Kidney epithelial cell (primary cell): ENCODE measurements at places on chromosomes 4 and X.

DNA sequence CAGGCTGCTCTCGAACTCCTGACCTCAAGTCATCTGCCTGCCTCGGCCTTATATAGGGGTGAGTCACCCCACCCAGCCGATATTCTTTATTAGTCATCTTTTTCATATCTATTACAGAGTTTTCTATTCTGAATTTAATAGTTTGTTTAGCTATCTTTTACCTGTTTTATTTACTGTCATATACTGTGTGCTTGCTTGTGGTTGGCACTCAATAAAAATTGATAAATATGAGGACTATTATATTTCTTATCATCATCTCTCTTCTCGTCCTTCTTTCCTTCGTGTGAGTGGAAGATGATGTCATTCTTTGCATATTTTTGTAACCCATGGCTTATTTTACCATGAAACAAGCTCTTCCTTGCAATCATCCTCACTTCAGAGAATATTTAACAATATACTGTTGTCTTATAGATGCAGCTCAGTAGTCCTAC is 265.5 kb downstream of the ARHGAP24 start:
- no peak for DNase-seq

- peak; percentile 28 for DNase-seq
Measured at GRCh38 chrX:108072746-108073145, 18.6 kb downstream of the PSMD10 start.

DNA sequence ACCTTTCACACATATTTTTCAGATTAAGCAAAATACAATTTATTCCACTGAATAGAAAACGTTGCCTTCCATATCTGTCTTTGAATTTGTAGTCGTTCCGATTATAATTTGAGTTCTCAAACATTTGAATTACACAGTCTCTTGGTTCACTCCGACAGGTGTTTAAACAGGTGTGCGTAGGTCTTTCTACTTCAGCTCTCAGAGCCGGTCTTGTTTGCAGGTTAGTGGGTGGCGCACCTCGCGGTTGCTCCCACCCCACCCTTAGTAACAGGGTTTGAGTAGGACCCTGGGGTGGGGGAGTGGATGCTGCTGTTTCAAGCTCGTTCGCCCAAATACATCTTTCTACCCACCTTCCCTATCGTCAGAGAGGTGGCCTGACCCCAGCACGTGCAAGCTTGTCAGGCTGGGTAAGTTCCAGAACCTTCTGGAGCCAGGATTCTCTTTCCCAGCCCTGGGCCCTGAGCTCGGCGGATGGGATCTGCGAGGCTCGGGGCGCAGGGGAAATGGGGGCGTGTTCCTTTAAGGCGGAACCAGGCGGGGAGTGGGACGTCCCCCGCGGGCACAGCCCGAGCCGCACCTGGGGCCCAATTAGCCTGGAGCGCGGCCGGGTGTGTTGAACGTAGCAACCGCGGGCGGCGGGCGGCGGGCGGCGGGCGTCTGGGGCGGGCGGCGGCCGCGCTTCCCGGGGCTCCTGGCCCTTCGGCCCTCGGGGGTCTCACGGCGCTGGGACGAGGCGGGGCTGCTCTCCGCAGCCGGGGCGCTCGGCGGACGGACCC is at the start of gene FAM149A:
Gene FAM149A (plus strand): TSS at position 591 of the 776 bp plus-strand sequence.
- no peak for DNase-seq

GRCh38 chr4:7812231-7812857 is 127.3 kb downstream of the AFAP1 start:
- no peak for DNase-seq

- no peak for DNase-seq
Measured at GRCh38 chr4:121308328-121308663, 72.5 kb downstream of the QRFPR start.

GRCh38 chr4:25927361-25928195 is 13.6 kb downstream of the SMIM20 start:
- DNase-seq, result no peak

DNA sequence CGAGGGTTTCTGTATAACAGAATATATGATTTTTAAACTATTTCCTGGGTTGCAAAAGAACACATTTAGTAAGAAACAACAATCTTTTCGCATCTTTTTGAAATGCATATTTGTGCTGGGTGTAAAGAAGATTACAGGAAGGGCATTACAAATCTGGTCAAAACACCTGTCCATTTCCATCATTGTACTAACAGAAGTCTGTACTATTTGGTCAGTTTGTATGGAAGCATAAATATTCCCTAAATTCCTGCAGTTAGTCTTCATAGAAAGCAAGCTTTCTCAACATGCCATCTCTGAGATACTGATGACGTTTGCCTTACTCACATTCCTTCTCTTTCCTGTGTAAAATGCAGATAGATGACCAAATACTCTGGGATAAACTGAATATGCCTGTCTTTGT is 203.3 kb downstream of the NWD2 start:
- DNase-seq, result no peak

GRCh38 chr4:40321574-40322275 is 13.4 kb upstream of the CHRNA9 start:
- DNase-seq, result no peak

DNA sequence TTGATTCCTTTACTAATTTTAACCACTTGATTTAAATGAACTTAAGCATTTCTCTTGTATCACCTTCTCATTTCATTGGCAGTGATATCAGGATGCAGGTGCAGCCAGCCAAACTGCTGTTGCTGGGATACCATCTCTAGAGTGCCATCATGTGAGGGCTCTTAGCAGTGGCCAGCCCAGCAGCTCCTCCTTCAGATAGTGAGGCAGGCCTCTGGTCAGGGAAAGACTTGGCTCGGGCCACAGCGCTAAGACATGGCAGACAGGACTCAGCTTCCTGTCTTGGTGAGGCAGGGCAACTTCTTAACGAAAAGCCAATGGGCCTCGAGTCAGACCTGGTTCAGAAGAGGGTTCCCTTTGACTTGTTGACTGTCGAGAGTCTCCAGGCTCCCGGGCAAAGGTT is 50.0 kb downstream of the NOP14 start:
- DNase-seq, result no peak

- no peak for DNase-seq
Measured at GRCh38 chr4:139606579-139607501, 50.8 kb upstream of the SETD7 start.

GRCh38 chrX:134459683-134460004 is 321 bp upstream of the HPRT1 start:
- no peak for DNase-seq

- no peak for DNase-seq
Measured at GRCh38 chr4:80446664-80447063, 111.1 kb downstream of the CFAP299 start.

DNA sequence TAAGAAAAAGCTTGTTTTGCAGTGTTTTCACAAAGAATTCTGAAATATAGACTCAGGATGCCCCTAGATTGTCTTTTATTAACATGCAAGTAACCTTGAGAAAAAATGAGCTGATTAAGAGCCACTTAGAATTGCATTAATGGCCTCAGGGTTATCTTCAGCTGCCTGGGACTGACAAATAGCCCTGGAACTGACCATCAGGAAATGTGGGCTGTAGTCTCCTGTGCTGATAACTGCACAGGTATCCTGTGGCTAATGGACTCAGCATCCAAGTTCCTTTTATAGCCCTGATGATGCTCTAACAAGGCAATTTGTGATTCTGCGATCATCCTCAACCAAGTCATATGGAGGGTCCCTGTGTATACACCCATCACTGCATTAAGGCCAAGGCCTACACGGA is 17.0 kb downstream of the CA5B start:
- no peak for DNase-seq

DNA sequence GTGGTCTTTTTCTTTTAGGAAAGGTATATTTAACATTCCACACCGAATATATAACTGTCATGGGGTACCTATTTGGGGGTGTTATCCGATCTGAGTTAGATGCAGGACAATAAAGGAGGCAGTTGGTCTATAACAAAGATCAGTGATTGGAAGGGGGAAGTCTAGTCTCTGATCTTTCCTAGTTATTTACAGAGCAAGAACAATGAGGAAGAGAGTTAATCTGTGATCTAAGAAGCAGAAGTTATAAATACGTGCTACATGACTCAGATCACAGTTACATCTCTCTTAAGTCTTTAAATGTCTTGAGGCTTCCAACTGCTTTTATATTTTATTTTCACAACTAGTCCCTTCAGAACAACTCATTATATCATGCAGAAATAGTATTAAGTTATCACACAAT is 33.2 kb upstream of the ARMCX4 start:
- DNase-seq, result no peak
